Colonic mucosa (tissue), 4 donors: ENCODE measurements at places on chromosomes 13 and 19. TPM values are rescaled to one million over a fixed set of nuclear protein-coding genes. Genes with fewer than 3 reads are reported as not detected.

DNA sequence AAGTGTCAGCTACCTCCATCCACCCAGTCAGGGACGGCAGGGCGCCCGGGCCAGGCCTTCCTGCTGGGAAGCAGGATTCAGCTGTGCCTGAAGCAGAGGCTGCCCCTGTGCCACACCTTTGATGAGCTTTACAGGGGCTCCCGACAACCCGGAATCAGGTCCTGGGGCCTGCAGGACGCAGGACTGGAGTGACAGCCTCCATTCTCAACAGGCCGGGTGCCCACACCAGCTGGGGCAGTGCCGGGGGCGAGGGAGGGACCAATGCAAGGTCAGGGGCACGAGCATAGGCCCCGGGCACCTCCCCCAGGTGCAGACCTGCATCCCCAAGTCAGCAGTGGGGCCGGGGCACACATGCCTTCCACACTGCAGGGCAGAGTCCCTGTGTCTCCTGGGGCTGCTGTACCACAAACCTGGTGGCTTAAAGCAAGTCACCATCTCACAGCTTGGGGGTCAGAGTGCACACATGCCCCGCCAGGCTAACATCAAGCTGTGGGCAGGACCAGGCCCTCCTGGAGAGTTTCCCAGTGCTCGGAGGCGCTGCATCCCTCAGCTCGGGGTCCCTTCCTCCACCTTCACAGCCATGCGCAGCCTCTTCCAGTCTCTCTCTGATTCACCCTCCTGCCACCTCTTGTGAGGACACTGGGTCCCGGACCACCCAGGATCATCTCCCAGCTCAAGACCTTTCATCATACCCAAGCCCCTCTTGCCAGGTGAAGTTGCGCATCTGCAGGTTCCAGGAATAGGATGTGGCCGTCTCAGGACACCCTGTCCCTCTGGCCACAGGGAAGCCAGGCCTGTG is 13.4 kb downstream of the UBXN6 start:
- H3K36me3 ChIP-seq, result peaks cover 9% of the 10 kb centered on the region
- no peaks in the 10 kb centered on the region for H3K4me1 ChIP-seq
- no peak overlapping the region for H3K27ac ChIP-seq
- no peaks in the 10 kb centered on the region for H3K27me3 ChIP-seq
- no peak for DNase-seq
- no peak overlapping the region for H3K4me3 ChIP-seq

DNA sequence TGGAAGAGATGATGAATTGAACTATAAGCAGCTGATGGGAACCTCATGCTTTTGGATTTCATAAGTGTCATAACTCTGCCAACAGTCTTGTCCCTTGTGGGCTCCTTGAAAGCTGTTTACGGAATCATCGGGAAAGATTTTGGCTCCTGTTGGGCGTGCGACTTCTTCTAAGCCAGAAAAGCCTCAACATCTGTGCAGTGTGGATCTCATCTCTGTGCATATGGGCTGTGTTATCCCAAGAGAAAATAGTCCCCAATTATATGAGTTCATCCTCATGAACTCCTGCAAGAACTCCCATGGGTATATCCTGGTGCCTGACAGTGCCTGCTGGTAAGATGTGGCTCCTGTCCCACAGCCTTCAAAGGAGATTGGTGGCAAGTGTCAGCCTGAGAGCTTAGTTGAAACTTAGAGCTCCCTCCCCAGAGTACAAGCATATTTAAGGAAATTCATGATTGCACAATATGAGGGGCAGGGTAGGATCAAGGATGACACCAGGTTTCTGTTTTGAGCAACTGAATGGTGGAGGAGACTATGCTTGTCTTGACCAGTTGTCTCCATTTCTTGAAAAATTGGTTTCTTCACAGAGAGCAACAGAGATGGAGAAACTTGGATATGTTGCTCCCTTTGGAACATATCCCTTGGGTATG is 243.5 kb downstream of the ITGBL1 start:
- no peak for DNase-seq
- H3K36me3 ChIP-seq, result no peaks in the 10 kb centered on the region
- H3K27ac ChIP-seq, result no peak overlapping the region
- H3K4me1 ChIP-seq, result no peaks in the 10 kb centered on the region
- H3K27me3 ChIP-seq, result no peaks in the 10 kb centered on the region

GRCh38 chr19:30116530-30116929 is 174.5 kb downstream of the URI1 start:
- H3K4me3 ChIP-seq, result no peak overlapping the region
- H3K4me1 ChIP-seq, result no peaks in the 10 kb centered on the region
- no peak for DNase-seq

Gene RNF225
- total RNA-seq, result not detected

GRCh38 chr19:14333101-14333871 is 48.0 kb upstream of the ADGRE5 start:
- no peaks in the 10 kb centered on the region for H3K27me3 ChIP-seq
- H3K36me3 ChIP-seq, result no peaks in the 10 kb centered on the region
- H3K4me1 ChIP-seq, result no peaks in the 10 kb centered on the region
- H3K27ac ChIP-seq, result no peak overlapping the region
- peak; percentile 59 for DNase-seq
